ENCODE measurements at places on chromosomes 5 and 9. TPM values are rescaled to one million over a fixed set of nuclear protein-coding genes. Genes with fewer than 3 reads are reported as not detected.

DNA sequence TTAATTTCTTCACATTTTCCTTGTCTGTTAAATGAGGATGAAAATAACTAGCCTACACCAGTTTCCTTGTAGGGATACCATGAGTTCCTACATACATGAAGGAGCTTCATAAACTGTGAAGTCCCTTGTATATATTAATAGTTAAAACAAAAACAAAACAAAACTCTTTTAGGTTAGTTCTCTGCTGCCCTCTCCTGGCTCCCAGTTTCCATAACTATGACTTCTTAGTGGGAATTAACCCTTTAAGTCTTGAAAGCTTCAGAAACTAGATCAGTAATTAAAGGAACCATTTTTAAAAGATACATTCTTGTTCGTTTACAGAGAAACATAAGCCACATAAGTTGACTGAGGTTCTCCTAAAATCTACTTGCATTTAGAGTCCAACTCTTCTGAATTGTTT is 500.0 kb upstream of the C9orf72 start:
- no peak for DNase-seq

- no peak for DNase-seq
These were observed 9.8 kb downstream of the DOCK2 start for GRCh38 chr5:169646856-169647255.

- DNase-seq = no peak
These were observed 424.5 kb downstream of the DMAC1 start for GRCh38 chr9:7375013-7375511.

GRCh38 chr9:109182940-109183798 is 16.1 kb upstream of the FRRS1L start:
- DNase-seq = no peak

DNA sequence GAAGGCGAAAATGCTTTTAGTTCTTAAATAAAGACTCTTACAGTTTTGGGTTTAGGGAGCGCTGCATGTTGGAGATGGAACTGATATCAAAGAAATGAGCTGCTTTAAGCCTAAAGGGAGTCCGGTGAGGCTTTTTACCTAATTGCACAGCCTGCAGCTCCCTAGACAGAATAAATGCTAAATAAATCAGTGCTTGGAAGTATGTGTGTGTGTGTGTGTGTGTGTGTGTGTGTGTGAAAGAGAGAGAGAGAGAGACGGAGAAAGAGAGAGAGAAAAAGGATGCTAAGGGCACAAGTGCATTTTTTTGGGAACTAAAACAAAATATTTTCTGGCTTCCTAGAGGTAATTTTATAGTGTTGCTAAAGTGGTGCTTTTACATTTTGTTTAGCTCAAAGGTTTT is 88.4 kb downstream of the MTRR start:
- no peak for DNase-seq

DNA sequence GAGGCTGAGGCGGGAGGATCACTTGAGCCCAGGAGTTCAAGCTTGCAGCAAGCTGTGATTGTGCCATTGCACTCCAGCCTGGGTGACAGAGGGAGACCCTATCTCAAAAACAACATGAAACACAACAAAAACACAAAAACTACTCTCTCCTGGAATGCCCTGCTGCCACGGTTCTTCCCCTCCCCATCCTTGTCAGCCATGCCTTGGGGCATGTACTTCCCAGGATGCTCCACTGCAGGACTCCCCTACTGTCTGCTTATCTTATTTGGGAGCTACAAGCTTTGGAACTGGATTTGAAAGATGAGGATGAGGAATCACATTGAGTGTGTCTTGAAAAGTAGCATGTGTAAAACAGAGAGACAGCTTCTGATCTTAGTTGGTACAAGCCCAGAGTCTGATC is 40.1 kb upstream of the KIAA1958 start:
- DNase-seq = no peak

GRCh38 chr9:136003411-136004218 is 42.4 kb upstream of the UBAC1 start:
- peak; percentile 47 for DNase-seq

- DNase-seq = no peak
These were observed 712 bp upstream of the HSPA4 start for GRCh38 chr5:133051061-133051541.

- no peak for DNase-seq
These were observed 693 bp upstream of the RGS3 start for GRCh38 chr9:113462781-113463286.

GRCh38 chr9:131635285-131635684 is 90.0 kb downstream of the PRRT1B start:
- DNase-seq = peak; percentile 89

DNA sequence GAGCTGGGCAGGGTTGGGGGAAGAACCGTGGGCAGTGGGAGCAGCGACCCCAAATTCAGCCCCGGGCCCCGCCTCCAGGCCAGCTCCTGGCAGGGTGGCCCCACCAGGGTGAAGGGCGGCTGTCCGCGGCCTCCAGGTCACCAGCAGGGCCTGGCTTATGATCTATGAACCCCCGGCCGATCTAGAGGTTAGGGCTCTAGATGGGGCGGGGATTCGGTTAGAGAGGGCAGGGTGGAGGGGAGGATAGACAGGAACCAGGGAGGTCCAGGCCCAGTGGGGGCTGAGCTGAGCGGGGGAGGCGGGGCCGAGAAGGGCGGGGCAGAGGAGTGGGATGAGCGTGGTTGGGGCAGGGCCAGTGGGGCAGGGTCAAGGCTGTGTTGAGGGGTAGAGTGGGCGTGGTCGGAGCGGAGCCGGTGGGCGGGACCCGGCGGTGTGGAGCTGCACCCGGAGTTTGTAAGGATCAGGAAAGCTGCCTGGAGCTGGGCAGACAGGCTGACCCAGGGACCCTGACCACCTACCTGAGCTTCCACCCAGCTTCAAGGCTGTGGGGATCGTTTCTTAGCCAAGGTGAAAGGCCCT is 29.3 kb upstream of the OBP2B start:
- DNase-seq = peak; percentile 93

GRCh38 chr5:171714261-171714660 is 71.4 kb upstream of the SMIM23 start:
- DNase-seq = no peak

DNA sequence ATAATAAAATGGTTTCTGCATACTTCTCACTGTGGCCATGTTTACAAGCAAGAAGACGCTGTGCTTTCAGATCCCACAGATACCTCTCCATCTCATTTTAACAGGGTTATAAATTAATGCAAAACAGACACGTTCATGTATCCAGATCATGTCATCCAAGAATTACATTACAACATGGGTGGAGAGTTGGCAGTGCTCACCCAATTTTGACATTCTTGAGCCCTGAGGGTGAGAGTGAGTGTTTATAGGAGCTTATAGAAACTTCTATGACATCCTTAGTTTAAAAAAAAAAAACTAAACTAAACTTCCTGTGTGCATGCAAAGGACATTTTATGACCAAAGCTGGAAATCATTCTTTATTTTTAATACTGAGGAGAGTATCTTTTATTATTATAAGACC is 9.1 kb downstream of the PRKACG start:
- DNase-seq = no peak

- peak; percentile 86 for DNase-seq
These were observed 25.3 kb upstream of the ENHO start for GRCh38 chr9:34547960-34548611.

DNA sequence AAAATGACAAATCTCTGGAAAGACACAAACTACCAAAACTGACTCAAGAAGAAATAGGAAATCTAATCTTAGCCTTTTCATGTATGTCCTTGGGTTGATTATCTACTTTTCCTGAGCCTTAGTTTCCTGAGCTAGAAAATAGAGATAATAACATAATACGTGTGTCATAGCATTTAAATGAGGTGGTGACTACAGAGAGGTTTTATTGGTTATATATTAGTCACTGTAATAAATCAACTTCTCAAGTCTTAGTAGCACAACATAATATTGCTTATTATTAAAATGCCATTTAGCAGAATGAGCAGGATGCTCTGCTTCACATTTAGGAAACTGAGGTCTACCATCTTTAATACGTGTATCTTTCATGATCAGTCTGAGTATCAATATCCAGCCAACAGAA is 7.1 kb upstream of the PJA2 start:
- no peak for DNase-seq

GRCh38 chr5:172149073-172149472 is 39.0 kb downstream of the STK10 start:
- DNase-seq = no peak

DNA sequence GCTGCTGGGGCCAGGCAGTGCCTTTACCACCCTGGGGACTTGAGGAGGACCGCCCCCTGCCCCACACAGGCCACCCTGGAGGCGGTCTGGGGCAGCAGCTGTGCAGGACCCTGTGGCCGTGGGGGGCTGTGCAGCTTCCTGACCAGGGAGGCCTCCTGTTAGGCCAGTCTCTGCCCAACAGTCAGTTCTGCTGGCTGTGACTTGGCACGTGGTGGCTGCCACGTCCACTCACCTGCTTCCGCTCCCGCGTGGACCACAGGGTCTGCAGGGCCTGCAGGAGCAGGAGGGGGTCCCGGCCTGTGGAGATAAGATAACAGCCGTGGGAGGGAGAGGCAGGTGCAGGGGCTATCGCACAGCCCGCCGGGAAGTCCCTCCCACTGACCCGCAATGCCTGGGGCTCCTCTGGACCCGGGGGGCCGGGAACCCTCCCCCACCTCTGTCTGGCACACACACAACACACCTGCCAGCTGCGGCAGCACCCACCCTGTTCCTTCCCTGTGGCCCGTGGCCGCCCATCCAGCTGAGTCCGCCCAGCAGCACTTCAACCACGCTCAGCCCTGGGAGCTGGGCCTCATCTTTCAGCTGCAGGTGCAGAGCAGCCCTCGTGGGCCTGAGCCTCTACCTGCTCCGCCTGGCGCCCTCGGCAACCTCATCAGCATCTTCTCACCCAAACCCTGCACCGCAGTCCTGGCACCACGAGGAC is 39.7 kb downstream of the EXD3 start:
- no peak for DNase-seq

DNA sequence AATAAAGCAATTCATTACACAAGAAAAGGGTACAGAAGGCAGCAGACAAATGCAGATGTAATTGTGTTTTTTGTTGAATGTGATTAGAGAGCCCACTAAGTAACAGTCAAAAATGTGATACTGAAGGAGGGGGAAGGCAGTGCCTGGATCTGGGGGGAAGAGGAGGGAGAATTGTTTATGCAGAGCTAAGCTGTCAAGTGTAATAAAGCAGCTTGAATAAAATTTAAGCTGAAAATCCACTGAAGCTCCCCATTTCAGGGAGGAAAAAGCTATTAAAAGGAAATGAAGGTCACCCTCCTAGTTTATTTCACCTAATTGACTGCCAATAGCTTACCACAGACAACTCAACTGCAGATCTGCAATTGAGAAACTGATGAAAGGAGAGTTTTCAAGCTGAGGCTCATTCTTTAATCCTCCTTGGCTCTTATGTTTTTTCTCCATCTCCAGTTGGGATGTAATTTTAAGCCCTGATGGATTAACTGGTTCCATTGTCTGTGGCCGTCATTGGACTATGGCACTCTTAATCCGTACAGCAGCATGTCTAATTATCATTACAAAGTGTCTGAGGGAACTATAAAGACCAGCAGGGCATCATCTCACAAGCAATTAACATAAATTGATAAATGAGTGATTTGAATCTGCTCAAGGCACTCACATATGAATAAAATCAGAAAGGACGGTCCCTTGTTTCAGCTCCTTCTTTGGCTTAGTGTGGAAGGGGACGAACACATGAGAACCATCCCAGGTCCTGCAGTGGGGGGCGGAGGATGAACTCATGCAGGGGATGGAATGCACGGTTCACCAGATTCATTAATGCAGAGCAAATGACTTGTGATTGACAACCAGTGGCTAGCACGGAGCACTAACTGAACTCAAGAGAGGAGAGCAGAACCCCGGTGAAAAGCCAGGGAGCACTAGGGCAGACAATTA is 38.5 kb downstream of the TLE1 start:
- no peak for DNase-seq

DNA sequence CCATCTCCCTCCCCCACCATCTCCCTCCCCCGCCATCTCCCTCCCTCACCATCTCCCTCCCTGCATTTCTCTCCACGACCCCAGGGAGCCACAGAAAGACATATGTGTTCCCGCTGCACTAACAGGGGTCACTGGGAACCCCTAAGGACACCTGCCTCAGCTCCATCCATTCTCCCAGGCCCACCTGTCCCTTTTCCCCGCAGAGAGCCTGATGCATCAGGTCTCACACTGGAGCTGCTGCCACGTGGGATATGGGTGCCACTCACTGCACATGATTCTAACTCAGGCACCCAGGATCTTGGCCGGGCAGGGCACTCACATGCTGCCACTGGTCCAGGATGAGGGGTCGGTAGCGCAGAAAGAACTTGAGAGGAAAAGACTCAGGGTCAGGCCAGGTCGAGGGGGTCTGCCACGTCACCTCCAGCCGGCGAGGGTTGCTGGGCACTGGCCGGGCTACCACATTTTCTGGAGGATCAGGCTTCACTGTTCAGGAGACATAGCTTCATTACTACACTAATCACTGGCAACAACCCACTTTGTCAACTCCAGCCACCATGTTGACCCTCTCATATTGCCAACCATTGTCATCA is 33.2 kb upstream of the ENHO start:
- DNase-seq = no peak

- no peak for DNase-seq
These were observed 38.4 kb downstream of the SNAPC3 start for GRCh38 chr9:15461056-15461455.

DNA sequence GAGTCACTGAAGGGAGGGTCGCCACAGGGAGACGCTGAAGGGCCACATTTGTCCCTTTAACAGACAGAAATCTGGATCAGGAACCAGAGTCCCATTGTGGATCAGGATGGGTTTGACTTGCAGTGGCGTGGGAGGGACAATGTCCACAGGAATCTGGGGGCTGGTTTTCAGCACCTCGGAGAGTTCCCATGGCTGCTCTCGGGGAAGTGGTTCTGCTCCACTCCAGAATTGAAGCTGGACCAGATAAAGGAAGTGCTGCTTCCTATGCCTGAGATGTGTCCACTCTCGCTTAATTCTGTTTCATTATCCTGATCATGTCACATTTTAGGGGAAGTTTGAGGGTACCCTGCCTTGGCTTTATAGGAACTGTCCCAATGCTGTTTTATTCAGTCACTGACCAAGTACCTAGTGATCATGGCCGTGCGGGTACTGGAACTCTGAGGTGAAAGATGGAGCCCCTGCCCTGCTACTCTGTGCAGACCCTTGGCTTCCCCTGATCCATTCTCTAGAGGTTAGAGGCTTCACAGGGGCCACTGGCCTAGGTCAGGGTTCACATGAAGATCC is 28.7 kb downstream of the ENHO start:
- DNase-seq = no peak

CTNND2 gene
- total RNA-seq = 1.7 TPM

KIF12 gene
- not detected for total RNA-seq

CD14 gene
- total RNA-seq = 46.1 TPM

NAA35 gene
- total RNA-seq = 16.4 TPM

LAMC3 gene
- 0.22 TPM for total RNA-seq

DMRT3 gene
- total RNA-seq = not detected

PHYHD1 gene
- 30.2 TPM for total RNA-seq

GABRA1 gene
- total RNA-seq = not detected

IFNB1 gene
- not detected for total RNA-seq

DNAI1 gene
- not detected for total RNA-seq

PCDHA9 gene
- not detected for total RNA-seq

TXNDC8 gene
- total RNA-seq = not detected

FOXD4L3 gene
- total RNA-seq = not detected

Measured in Right ventricle myocardium inferior (tissue), 1 donor.